ENCODE measurements at places on chromosomes 1 and 21.

DNA sequence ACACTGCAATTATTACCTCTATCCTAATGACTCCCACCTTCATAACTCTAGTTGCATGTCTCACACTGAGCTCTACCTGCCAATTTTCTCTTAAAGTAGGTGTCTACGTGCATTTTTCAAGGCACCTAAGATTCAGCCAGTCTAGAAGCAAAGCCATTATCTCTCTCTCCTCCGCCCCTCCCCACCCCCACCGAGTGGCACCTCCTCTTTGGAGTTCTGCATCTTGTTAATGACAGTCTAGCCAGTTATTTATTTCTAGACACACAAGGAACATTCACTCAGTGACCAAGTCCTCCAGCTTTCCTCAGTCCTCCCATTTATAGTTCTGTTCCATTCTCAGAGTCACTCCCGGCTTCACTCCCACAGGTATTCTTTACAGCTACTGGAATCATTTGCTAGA is 47.6 kb downstream of the ASTN1 start:
- DNase-seq: no peak

- DNase-seq: no peak
Observed at GRCh38 chr1:8879922-8880676, 1.6 kb upstream of the ENO1 start.

DNA sequence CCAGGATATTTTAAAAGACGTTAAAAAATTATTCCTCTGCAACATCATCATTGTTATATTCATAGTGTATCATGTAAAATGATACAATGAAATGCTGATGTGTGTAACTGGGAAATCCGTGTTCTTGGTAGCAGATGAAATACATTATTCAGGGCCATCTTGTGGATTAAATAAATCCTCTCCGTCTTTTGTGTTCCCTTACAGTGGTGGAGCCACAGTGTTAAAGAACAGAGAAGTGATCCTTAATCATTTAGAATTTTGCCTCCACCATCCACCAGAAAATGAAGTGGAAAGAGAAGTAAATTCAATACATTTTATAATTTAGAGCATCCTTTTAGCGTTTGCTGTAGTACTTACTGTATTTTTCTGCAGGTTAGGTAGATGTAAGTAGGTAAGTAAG is 1.3 kb downstream of the DYRK3 start:
- no peak for DNase-seq

GRCh38 chr1:47941609-47942239 is 55.5 kb downstream of the TRABD2B start:
- no peak for DNase-seq

DNA sequence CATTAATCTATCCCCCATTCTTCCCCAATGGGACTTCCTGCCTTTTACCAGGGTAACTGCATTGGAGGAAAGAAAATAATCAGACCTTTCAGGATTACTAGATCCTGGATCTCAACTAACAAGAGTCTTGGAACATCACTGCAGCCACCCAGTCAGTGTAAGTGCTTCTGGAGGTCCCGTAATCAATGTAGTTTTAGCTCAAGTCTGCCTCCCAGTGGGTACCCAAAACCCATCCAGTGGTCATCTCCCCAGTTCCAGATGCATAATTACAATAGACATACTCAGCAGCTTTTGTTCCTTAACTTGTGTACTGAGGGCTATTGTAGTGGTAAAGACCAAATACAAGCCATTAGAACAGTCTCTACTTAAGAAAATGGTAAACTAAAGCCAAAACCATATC is 319.1 kb downstream of the GPATCH2 start:
- no peak for DNase-seq

GRCh38 chr1:17011439-17012307 is at the start of gene ATP13A2:
TSS of gene ATP13A2 (minus strand) at chr1:17011928. CDS start at chr1:17011738, 190 bp downstream.
- DNase-seq: peak; percentile 48

DNA sequence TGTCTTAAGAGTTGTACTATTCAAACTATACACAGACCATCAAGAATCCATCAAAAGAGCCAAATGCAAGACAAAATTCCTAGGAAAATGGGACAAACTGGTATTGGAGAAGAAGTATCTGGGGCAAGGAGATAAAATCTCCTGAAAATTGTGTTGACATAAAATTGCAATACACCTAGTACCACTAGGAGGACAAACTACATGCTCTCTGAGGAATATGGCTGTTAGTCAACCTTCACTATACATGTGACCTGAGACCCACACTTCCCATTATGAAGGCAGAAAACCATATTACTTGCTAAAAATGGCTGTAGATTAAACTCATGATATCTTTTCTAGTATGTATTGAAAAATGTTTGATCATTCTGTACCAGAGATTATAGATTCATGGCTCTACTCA is 30.0 kb downstream of the IRF2BP2 start:
- DNase-seq: no peak

GRCh38 chr1:41318135-41318534 is 43.1 kb upstream of the FOXO6 start:
- DNase-seq: no peak

DNA sequence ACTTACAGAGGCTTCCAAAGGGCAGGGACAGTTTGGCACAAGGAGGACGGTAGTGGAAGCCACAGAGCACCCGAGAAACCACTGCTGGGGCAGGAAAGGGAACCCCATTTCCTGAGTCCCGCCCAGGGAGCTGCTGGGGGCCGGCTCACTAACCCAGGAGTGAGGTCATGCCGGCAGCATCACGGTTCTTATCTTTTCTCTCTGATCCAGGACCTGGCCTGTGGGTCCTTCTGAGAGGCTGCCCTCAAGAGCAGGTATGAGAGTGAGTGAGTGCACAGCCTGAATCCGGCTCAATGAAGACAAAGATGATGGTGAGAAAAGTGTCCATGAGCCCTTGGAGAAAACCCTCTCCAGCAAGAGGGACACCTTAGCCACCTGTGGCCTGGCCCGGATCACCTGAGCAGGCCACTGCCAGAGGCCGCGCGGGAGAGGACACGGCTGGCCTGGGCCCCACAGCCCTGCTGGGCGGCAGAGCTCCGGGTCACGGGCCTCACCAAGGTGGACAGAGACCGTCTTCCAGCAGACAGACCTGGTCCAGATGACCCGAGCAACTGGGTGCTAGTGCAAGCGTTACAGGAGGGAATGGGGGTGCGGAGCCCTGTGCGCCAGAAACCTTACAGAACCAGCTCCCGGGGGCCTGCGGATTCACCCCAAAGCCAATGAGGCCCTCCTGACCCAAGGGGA is 94.9 kb downstream of the RIPK4 start:
- DNase-seq: no peak

DNA sequence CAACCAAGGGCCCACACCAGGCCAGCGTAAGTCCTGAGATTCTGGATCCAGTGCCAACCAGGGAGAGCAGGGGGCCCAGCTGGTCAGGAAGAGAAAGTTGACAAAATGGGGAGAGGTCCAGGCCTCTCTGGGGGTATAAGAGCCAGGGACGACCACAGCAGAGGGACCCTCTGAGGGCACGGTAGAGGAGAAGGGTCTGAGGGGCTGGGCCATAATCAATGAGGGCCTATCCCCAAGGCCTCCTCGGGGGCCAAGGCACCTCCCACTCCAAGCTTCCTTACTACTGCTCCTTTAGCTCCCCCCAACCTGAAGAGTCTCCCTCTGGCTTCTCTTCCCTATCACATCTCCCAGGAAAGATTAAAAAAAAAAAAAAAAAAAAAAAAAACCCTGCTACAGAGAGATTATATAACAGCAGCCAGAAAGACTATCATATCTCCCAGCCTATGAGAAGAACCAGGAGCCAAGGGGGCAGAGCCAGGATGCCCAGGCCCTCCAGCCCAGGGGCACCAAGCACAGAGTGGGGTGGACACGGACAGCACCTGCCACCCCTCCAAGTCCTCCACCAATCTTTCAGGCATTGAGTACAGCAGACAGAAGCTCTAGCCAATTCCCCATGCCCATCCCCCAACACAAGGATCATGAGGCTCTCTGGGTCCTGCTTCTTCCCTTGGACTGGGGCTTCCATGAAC is 2.7 kb downstream of the MEF2D start:
- DNase-seq: no peak

DNA sequence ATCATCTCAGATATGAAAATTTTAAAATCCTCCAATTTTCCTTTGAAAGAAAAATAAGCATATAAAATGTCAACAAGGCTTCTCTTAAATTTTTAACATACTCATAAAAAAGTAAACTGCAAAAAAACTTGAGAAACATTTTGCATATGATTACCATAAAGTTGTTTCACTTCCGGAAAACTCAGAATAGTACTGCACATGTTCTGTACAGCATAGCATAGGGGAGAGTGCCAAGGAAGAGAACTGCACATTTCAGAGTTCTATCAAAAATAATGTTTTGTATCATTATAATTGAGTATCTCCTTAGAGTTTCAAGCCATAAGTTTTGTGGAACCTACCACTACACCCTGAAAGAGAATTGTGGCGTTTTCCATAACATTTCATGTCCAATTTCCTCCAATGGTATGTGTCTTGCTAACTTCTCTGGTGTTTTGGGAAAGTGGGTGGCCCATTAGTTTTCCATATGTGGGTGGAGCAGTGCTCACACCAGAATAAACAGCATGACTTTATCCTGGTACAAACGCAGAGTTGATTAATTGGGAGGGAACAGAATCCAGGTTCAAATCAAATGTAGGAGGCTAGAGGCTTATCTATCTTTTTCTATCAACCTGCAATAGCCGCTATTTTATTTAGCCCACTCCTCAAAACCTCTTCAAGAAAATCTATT is 430.9 kb downstream of the LMO4 start:
- no peak for DNase-seq

GRCh38 chr1:64769971-64770370 is 25.1 kb downstream of the RAVER2 start:
- DNase-seq: no peak

- peak; percentile 19 for DNase-seq
Observed at GRCh38 chr21:31326522-31327242, 17.4 kb downstream of the TIAM1 start.

DNA sequence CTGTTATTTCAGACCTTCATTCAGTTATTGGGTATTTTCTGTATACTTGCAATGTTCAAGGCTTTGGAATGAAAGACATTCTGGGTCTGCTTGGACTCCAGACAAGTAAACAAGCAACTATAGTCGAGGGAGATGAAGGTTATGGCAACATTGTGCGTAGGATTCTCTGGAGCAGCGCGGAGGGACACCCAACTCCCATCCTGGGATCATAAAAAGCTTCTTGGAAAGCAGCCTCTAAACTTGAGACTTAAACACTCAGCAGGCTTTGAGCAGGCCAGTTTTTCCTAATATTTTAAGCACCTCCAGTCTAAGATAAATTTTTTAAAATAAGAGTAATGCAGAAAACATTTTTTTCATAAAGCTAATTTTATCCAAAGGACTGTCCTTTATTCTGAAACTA is 7.6 kb upstream of the LYST start:
- DNase-seq: no peak

- DNase-seq: no peak
Observed at GRCh38 chr1:241331328-241332036, 25.5 kb downstream of the RGS7 start.

DNA sequence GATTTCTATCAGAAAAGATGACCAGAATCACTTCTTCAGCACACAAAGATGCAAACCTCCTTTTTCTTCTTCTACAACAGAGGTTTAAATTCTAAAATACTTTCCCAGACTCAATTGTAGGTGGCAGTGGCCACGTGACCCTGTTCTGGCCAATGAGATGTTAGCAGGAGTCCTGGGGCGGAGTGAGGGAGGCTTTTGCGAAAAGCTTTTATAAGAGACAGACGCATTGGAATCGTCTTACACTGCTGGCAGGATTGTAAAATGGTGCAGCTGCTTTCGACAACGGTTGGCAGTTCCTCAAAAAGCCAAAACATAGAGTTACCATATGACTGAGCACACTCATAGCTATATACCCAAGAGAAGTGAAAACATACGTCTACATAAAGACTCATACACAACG is 87.0 kb upstream of the MAGI3 start:
- no peak for DNase-seq

GRCh38 chr21:39649526-39649925 is 36.8 kb downstream of the B3GALT5 start:
- no peak for DNase-seq

All from stimulated activated CD8-positive, alpha-beta memory T cell treated with anti-CD3 and anti-CD28 coated beads, Interleukin-7, amount 100 ng/mL, for 24 hours (primary cell).